ENCODE measurements at places on chromosomes 6 and 20. TPM values are rescaled to one million over a fixed set of nuclear protein-coding genes. Genes with fewer than 3 reads are reported as not detected.

The PTGIS gene
- 37.0 TPM for total RNA-seq

The MCHR2 gene
- total RNA-seq = not detected

DNA sequence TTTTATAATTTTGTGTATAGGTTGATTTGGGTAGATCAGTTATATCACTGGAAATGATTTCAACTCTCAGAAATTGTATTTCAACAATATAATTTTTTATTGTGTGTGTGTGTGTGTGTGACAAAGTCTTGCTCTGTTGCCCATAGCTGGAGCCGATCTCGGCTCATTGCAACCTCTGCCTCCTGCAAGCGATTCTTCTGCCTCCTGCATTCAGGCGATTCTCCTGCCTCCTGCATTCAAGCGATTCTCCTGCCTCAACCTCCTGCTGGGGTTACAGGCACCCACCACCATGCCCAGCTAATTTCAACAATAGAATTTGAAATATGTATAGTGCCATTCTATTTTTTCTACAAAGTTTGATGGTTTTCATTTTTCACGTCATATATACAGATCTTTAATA lies 24.1 kb downstream of the AFDN start:
- no peak for DNase-seq

The ESR1 gene
- total RNA-seq = 1.3 TPM

The FAM83D gene
- 57.7 TPM for total RNA-seq

DNA sequence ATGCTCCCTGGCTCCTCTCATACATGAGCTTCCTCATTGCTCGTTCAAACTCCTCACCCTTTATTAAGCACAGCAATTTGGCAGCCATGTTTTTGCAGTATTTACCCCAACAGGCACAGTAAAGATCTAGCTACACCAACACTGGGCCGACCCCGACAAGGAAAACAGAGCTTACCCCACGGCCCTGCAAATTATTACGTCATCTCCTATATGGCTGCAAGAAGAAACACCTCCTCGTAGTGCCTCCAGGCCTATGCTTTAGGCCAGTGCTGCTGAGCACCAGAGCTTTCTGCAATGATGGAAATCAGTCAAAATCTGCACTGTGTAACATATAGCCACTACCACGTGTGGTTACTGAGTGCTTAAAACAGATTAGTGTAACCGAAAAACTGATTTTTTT lies 26.7 kb downstream of the TMC2 start:
- no peak for DNase-seq

DNA sequence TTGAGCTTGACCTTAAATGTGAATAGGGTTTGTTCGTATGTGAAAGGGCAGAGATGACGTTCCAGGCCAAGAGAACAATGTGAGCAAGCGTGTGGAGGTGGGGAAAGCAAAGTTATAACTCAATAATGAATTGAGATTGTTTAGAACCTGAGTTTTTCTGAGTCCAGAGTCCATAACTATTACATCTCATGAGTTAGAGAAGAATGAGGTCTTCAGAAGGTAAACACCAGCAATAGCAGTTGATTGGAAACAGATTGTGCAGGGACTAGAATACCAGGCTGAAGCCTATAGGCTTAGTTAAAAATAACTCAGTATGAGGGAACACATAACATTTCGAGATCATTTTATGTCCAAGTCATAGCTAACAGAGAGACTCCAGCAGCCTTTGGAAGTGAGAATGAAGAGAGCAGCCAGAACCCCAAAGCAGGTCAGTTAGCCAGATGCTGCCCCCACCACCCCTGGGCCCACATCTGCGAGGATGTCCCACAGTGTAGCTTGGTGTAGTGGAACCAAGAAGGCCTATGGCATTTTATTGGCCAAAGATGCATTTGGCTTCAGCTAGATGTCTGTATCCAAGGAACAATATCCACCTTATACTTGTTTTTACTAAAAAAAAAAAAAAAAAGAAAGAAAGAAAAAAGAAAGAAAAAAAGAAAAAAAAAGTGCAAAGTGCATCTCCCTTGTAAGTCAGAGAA lies 121.7 kb downstream of the TNFRSF21 start:
- no peak for DNase-seq

The GNRH2 gene
- total RNA-seq = 0.50 TPM
